ENCODE measurements at places on chromosomes 6 and 20.
A peak's percentile ranks its signal among the peaks of the same experiment; 100 is the strongest.

- no peak for DNase-seq
These were observed 26.3 kb upstream of the FOXQ1 start for GRCh38 chr6:1285556-1285955.

GRCh38 chr6:134175532-134176263 is 123.3 kb upstream of the SLC2A12 start:
- peak; percentile 36 for DNase-seq

DNA sequence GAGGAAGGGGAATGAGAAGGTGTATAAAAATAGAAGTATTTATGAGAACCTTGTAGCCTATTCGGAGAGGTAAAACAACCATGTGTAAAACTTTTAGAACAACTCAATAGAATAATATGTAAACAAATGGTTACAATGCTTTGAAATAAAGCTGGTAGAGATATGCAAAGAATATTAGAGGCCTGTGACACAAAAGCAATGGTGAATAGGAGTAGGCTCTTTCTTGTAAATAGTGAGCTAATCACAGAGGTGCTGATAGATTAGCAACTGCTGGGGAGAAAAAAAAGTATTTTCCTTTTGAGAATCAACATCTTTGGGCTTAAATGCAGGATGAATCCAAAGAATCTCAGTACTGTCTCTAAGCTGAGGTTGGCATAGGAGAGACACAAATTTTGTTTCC is 7.0 kb downstream of the TMEM200A start:
- DNase-seq, result no peak

- no peak for DNase-seq
These were observed 34.9 kb downstream of the ELOVL5 start for GRCh38 chr6:53313784-53314400.

GRCh38 chr6:118985123-118985830 is 50.3 kb upstream of the MCM9 start:
- DNase-seq, result no peak

- DNase-seq, result no peak
These were observed 196.0 kb downstream of the MYLK4 start for GRCh38 chr6:2554651-2555260.

GRCh38 chr20:44742304-44743079 is 3.2 kb upstream of the KCNK15 start:
- no peak for DNase-seq

DNA sequence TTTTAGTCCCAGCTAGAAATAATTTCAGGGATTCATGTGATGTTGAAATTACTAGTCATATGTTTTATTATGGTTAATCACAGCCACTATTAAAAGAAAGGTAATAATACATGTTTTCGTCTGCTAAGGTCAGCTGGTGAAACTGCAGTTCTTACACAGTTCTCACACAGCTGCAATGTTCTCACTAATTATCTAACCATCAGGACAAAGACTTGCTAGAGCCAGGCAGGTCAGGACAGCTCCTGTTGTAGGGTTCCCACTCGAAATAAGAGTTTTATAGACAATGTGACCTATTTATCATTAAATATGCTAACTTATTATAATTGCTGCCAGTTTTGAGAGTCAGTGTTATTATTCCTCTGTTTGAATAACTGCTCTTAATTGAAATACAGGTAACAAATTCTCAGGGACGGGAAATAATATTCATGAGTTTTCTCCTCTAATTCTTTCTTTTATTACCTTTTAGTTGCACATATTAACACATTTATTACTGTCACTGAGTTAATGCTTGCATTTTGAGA is 97.9 kb downstream of the GJA1 start:
- no peak for DNase-seq

- no peak for DNase-seq
These were observed 87.4 kb downstream of the CD24 start for GRCh38 chr6:106886922-106887797.

DNA sequence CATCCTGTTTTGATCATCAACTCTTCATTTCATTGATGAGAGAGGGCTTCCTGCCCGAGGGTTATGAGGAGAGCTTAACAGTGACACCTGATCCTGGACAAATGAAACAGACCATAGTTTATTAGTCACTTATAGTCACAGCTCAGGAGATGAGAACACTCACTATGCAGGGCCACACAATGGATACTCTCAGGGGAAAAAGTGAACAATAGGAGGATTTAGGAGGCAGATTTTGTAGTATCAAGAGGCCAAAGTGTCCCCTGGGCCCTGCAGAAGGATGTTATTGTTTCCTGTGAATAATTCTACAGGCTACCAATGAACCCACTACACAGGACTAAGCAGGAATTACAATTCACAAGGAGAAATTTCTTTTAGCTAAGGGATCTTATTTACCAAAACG is 772.8 kb upstream of the MAN1A1 start:
- no peak for DNase-seq

DNA sequence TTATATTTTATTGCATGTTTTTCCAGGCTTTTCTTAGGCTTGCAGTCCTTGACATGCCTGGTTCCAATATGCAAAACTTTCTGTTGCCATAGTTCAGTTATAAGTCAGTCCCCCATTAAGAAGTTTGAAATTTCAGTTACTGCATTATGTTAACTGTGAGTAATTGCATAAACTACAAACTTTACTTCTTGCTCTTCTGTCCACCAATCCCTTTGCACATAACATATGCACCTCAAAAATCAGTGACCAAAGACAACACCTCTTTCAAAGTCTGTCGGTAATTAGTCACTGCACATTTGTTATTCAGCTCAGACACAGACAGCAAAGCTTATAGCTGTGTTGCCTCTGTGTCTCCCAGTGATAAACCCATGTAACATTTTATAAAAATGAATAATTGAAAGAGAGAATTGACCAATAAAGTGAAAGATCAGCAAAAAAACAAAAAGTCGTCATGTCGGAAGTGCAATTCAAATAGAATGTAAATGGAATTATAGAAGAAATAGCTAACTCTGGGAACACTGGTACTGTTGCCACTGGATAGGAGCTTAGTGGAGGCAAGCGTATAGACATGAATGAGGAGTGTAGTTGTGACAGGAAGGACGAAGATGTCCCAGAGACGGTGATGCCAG is 50.3 kb upstream of the BTBD3 start:
- no peak for DNase-seq

GRCh38 chr6:169029861-169030260 is 223.8 kb downstream of the THBS2 start:
- no peak for DNase-seq

DNA sequence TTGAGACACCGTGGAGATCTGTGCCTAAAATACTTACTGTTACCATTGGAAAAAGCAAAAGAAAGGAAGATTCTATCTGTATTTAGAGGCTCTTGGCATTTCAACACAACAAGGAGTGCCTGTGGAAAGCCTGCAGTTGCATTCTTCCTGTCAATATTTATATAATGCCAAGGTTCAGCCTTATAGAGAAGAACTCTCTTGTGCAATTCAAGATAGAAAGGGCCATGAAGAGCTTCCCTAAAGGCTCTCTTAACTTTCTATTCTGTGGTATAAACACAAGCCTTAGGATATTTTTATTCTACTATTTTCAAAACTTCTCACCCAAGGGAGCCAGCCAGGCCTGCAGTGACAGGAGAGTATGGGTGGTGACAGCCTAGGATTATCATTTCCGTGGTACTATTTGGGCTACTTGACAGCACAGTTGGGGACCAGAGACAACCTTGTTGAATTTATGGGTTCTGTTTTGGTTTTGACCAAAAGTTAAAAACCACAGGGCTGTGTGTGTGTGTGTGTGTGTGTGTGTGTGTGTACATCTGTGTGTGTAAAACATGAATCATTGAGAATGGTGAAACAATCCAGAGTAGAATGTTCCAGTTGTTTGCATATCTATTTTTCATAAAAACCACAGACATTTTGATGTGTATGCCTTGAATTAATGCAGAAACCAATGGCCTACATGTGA is 700.9 kb upstream of the SLC35B3 start:
- no peak for DNase-seq

DNA sequence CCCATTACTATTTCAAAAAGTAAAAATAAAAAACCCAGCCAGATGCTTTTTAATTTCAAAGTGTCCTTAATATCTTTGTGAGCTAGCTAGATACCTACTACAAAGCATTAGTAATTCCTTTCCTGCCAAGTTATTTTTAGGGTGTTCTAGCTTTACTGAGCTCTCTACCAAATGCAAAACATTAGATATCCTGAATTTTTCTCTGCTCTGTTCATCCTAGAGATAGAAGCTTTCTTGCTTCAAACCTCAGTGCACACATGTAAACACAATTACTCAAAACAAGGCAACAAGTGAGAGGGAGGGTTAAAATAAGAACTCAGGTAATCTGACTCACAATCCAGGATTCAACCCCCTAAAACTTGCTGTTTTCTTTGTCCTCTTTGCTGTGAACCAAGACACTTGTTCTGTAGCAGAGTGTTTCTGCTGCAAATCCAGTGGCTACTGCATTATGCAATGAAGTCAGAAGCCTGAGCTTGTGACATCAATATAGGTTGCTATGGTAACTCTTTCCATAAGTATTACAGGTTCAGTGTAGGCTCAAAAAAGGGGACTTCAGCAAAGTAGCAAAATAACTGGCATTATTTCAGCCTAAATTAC is 72.6 kb upstream of the STXBP5 start:
- no peak for DNase-seq

DNA sequence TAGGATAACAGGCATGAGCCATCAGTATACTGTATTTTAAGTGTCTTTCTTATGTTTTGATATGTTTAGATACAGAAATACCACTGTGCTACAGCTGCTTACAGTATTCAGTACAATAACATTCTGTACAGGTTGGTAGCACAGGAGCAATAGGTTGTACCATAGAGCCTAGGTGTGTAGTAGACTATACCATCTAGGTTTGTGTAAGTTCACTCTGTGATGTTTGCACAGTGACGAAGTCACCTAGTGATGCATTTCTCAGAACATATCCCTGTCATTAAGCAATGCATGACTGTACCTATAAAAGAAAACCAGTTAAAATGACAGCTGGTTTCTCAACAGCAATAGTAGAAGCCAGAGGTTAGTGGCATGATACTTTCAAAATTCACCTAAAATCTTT is 3.0 kb upstream of the ZBTB24 start:
- no peak for DNase-seq

DNA sequence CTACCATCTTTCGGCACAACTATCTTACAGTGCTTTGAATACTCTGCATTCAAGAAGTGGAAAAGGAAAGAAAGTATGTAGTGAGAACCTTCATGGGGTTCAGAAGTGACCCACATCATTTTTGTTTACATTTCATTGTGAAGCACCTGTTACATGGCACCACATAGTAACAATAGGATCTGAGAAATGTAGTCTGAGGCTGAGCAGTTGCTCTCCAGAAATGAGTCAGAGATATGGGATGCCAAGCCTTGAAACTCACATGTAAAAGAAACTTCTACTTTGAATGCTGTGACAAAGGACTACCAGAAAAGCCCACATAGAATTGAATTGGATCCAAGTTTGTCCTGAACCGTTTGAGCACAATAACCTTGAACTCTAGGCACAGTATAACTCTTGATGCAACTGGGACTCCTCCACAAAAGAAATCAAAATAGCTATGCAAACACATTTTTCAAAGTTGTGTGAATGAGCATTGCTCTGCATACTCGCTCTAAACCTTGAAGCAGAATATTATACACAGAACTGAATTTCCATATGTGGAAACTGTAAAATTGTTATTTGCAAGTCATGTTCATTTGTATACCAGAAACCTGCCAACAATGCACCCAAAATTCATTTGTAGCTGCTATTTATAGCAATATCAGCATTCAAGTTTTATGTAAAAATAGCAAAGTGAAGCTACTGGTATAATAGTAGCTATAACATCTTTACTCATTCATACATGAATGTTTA is 400.9 kb upstream of the POU3F2 start:
- DNase-seq, result no peak

Measured in CD4-positive, alpha-beta T cell treated with Interleukin-6 at 100 ng/mL for 8 hours (primary cell).